ENCODE measurements at places on chromosomes 12 and 14.

DNA sequence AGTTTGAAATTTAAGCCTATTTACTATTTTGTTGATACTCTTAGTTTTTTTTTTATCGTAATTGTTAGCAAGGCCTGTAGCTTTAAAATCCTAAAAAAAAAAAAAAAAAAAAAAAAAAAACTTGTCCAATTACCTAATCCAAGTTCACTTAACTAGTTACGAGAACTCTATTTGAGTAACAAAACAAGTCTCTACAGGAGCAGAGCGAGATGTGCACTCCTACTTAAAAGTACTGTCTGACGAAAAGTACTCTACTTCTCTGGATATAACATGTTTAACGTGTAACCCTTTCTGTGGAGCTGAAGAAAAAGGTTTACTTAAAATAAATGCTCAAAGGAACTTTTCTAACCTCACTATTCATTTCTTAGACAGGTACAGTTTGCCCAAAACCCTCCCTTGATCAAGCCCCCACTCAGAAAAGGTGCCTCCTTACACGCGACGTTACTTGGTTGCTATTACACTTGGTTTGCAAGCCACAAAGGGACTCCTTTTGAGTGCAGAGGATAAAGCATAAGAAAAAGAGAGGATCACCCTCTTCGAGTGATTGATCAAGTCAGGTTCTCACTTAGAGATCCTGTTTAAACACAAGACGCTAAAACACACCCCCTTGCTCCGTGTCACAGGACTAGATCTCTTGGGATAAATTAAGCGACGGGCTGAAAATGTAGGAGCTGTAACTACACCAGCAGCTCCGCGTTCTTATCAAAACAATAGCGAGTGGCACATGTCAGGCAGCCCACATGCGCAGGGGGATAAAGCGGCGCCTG is 2.2 kb downstream of the BAZ1A start:
- DNase-seq, result peak; percentile 82

GRCh38 chr12:79298506-79298905 is 392.3 kb downstream of the PAWR start:
- DNase-seq, result no peak

DNA sequence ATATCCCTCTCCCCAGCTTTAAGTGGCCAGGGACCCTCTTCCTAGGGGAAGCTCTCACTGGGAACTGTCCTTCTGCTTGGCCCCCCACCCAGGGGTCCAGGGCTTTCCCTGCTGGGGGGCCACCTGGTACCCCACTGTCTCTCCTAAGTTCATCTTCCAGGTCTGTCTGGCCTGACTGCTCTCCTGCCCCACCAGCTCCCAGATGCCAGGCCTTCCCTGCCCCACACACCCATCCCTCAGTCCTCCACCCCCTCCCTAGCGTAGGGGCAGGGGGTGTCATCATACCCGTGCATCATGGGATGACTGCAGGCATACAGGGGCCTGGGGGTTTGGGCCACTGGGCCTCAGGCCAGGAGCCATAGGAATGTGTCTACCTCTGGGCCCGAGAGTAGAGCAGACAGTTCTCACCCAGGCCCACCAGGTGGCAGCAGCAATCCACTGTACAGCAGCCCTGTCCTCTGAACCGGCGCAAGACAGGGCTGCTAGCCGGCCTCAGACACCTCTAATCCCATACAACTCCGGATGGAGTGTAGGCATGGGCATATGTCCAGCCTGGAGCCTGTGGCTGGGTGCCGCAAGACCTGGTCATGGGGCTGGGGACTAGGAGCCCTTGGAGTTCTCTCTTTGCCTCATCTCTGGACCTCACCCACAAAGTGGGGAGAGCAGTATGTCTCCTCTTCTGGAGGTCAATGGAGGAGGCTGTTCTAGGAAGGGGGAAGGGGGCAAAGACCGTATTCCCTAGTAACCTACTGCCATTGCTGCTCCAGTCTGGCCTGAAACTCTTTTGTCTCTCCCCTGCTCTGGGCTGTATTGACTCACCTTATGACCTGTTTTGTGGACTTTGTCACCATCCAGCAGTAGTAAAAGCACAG is 10.0 kb upstream of the SMARCD1 start:
- DNase-seq, result peak; percentile 79

DNA sequence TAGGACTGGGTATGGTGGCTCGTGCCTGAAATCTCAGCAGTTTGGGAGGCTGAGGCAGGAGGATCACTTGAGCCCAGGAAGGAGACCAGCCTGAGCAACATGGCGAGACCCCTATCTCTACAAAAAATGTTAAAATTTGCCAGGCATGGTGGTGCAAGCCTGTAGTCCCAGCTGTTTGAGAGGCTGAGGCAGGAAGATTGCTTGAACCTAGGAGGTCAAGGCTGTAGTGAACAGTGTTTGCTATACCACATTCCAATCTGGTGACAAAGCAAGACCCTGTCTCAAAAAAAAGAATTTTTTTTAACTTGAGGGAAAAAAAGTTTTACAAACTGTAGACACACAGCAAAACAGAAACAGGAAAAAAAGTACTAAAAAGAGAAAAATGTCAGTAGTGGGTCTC is 2.3 kb upstream of the MAP3K9 start:
- no peak for DNase-seq

GRCh38 chr12:57238854-57239554 is 9.5 kb downstream of the SHMT2 start:
- DNase-seq, result peak; percentile 78

- DNase-seq, result peak; percentile 63
Measured at GRCh38 chr14:104650057-104650980, 39.1 kb upstream of the INF2 start.

- no peak for DNase-seq
Measured at GRCh38 chr12:2082321-2082720, 29.5 kb downstream of the CACNA1C start.

GRCh38 chr14:99352688-99353280 is 80.8 kb upstream of the BCL11B start:
- DNase-seq, result no peak

GRCh38 chr14:24297190-24297964 is 2.2 kb downstream of the DHRS1 start:
- DNase-seq, result peak; percentile 40

GRCh38 chr12:65106948-65107347 is 14.2 kb downstream of the WIF1 start:
- DNase-seq, result no peak

- DNase-seq, result no peak
Measured at GRCh38 chr12:47095446-47096236, 15.9 kb upstream of the AMIGO2 start.

- DNase-seq, result no peak
Measured at GRCh38 chr14:21825845-21826244, 152.2 kb upstream of the OR4E1 start.

GRCh38 chr12:71749666-71750065 is 5.0 kb upstream of the RAB21 start:
- DNase-seq, result no peak

- DNase-seq, result peak; percentile 79
Measured at GRCh38 chr12:48795550-48796455, 6.9 kb upstream of the ADCY6 start.
